ENCODE measurements at places on chromosomes 16 and 17.

- DNase-seq, result no peak
Observed at GRCh38 chr16:87395181-87395842, 3.2 kb downstream of the MAP1LC3B start.

DNA sequence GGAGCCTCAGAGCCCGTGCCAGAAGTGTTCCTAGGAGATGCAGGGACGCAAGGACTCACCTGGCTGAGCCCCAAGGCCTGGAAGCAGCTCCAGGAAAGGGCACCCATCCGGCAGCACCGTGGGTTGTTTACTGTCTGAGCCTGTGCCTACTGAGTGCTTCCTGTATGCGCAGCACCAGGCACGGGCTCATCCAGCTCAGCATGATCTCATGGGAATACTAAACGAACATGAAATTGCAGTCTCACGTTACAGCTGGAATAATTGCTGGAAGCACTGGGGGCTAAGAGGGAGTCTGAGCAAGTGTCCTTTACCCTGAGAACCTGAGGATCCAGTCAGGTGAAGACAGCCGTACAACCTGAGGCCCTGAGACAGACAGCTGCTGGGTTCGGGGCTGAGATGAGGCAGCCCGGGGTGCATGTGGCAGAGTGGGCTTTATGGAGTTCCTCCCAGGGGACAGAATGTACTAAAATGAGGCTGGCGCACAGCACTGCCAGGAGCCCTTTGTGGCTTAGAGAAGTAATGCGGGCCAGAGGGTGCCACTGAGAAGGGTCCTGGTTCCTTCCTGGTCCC is 5.4 kb downstream of the CTRL start:
- DNase-seq, result no peak

DNA sequence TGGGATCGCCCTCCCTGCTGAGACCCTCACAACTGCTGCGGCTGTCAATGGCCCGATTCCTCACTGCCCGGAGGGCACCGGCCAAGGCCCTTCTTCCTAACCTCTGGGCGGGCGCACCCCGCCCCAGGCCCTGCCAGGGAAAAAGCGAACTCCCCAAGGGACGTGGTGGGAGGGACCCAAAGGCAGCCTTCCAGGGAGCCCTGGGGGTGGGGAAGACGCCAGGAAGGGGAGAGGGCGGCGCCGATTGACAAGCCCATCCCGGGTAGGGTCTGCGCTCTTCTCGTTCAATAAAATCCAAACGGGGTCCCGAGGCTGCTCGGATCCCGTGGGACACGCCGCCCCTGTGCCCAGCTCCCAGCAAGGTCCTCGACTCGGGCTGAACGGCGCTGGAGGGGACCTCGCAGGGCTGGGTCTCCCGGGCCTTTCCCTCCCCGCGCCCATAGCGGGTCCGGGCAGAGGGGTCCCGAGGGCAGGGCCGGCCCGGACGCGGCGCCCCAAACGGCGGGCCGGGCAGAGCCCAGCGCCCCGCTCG is 416 bp downstream of the KIFC3 start:
- no peak for DNase-seq

DNA sequence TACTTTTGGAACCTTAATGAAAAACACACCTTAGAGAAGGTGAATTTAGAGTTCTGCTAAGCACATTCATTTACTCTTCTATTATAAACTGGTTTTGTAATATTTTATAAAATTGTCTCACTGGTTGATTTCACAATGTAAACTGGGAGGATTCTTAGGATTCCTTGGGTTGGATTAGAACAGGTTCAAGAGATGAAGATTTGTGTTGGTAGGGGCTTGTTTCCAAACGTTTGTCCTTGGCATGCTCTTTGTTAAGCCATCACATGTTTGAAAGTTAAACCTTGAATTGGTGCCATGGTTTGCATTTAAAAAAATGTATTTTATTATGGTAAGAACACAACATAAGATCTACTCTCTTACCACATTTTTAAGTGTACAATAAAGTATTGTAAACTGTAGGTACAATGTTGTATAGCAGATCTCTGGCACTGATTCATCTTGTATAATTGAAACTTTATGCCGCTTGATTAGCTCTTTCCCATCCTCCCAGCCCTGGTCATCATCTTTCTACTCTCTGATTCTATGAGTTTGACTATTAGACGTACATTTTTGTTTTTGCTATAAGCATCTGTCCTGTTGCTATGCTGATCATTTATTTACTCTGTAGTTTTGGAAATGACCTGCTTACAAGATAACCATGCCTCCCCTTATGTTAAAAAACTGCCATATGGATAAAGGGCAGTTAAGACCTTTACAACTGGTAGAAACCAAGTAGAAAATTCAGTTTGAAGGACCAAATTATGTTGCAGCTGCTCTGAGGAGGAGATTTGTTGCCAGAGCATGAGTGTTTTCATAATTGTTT is 9.6 kb downstream of the FTO start:
- DNase-seq, result no peak

- no peak for DNase-seq
Observed at GRCh38 chr16:72658888-72659717, 388.8 kb downstream of the ZFHX3 start.

- no peak for DNase-seq
Observed at GRCh38 chr16:11698271-11698689, 30.0 kb downstream of the SNN start.

- no peak for DNase-seq
Observed at GRCh38 chr16:78628461-78629045, 529.1 kb downstream of the WWOX start.

DNA sequence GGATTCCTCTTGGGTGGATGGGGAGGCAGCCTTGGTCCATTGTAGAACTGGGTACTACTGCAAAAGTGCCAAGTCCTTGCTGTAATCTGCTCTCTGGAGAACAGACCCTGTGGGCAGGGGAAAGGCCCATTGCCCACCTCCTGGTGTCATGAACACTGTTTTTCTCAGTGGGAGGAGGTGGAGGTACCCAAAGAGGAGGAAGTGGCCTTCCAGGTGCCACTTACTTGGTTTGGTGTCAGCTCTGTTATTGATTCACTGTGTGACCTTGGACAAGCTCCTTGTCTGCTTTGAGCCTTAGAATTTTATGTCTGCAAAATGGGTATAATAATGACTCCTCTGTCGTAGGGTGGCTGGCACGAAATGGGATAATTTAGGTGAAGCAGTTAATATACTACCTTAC is 55.8 kb downstream of the PLCG2 start:
- DNase-seq, result no peak

DNA sequence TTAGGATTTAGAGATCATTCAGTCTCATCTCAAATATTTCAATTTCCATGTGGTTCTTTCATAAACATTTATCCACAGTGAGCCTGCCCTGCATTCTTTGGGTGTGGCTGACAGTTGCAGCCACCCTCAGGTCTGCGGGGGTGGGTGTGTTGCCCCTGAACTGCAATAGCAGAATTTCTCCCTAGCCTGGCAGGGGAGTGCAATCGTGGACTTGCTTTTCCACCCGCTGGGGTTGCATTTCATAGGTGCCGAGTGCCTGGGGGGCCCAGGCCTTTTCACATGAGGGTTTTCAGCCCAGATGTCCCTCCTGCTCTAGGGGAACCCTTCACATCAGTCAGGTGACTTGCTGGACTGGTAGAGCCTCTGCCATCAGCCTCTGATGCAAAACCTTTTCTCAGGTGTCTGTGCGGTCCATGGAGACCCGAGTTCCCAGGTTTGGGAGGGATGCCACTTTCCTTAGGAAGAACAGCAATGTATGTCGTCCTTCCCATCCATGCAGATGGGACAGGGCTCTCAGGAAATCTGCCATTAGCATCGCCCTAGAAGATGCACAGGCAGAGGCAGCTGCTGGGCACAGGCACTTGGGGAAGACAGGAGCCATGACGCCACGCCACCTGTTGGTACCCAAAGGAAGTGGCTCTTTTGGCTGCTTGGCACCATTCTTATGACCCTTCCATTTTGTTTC is 2.4 kb upstream of the USP36 start:
- DNase-seq, result no peak

DNA sequence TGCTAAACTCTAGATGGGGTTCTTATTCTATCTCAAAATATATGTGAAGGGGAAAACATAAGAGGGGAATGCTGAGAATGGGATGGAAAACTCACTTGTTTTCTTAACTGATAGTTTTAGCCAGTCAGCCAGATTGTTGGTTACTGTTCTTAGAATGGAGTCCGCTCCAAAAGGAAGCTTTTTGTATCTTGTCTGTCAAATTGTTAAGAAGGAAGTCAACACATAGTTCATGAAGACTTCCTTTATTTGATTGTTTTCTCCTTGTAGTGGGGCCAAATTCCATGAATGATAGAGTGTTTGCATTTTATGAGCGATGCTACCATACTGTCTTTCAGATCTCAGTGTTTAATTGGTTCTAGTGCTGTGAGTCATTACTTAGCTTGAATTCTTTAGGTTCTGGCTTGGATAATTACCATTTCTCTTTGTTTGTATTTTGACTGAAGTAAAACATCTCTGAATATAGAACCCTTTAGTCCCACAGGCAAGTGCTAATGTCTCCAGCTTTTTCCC is 98.3 kb upstream of the GOT2 start:
- DNase-seq, result no peak

GRCh38 chr16:10967986-10968385 is 23.6 kb downstream of the CLEC16A start:
- no peak for DNase-seq

DNA sequence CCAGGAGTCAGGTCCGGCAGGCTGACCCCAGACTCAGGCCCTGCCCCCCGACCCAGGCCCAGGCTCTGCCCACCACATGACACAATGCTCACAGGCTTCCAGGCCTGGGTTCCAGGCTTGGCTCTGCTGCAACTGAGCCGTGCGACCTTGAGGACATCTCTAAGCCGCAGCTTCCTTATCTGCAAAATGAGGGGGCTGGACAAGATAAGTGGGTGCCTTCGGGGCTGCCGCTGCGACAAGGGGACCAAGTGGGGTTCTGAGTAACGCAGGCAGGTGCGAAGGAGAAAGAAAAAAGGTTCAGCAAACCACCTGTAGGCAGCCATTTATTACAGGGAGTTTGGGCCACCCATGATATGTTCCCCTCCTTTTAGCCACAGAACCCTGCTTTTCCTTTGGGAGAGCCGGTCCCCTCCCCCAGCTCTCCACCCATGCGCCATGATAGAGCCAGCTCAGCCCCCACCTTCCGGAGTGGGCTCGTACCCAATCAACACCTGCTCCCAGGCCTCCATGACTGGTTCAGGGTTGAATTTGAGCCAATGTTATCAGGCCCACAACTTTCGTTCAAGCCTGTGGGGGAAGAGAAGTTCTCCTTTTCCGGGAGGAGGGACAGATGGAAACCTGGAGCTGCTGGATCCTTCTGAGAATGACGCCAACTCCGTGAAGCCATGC is 38.2 kb downstream of the RTN4RL1 start:
- no peak for DNase-seq

DNA sequence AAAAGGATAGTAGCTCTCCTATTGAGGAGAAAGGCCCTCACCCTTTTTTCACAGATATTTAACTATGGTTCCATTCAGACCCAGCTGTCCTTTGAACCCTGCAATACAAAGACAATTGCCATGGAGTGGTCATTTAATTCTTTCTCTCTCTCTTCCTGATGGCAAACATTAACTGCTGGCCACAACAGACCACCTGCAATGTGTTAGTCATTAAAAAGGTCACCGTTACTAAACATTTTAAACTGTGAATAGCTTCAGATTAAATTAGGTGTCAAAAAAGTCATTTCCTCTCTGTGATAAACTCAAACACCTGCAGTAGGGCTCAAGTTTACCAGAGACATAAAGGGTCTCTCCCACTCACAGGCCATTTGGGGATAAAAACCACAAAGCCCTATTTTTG is 697.2 kb downstream of the TOX3 start:
- DNase-seq, result no peak

DNA sequence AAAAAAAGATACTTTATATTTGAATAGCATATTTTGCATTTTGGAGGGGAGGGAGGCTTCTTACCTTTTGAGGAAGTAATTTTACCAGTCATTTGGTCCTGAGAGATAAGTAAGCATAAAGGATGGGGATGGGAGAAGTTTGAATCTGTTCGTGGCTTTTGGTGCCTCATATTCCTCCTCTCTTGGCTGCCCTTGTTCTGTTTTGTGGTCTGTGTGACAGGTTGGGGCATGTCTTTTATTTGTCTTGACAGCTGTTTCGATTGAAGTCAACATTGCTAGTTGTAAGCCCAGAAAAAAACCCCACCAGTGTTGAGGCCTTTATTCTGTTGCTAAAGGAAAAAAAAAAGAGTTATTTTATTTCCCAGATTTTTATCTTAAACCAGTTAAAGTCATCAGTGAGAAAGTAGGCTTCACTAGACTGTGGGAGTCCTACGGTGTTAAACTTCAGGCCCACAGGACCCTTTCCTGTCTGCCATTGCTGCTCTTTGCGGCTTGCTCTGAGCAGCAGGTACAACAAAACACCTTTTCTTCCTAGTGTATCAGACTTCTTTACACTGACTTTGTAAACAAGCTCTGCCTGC is 11.4 kb downstream of the SLC7A6 start:
- no peak for DNase-seq

DNA sequence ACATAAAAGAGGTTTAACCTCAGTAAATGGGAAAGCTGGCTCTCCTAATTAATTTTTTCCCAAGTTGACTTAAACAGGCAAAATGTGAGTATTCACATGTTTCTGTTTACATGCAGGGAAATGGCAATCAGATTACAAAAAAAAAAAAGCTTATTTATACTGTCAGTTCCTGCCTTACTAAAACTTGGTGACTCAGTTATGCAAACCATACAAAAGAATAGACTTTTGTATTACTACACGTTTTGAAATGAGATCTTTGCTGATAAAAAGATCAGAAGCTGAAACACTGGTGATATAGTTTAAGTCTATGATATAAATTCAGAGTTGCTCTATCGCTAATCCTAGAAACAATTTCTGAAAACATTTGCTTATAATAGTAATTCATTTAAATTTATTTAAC is 9.4 kb upstream of the KCNJ2 start:
- DNase-seq, result no peak

DNA sequence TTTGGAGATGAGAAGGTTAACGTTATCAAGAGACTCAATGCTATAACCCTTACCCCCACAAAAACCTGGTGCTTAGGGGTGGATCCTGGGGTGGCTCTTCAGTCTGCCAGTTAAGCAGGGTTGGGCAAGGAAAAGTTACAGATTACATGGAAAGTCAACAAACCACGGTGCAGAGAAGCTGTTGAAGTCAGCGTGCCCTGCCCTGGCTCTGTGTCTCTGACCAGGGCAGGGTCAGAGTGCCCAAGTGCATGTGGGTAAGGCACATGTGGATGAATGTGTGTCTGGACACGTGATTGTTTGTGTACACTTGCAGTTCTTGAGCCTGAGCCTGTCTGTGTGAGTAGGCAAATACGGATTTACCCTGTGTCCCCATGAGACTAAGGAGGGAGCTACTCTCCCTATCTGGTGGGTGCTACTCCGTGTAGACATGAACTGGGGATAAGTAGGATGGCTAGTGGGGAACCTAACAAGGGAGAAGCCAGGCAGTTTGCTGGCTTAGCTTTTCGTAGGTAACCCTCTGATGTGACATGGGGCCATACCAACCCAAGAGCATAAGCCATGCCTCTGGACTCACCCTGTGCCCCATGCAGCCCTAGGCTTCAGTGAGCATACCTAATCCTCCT is 5.5 kb downstream of the IGFBP4 start:
- DNase-seq, result no peak
